ENCODE measurements at places on chromosomes 2 and 18.

DNA sequence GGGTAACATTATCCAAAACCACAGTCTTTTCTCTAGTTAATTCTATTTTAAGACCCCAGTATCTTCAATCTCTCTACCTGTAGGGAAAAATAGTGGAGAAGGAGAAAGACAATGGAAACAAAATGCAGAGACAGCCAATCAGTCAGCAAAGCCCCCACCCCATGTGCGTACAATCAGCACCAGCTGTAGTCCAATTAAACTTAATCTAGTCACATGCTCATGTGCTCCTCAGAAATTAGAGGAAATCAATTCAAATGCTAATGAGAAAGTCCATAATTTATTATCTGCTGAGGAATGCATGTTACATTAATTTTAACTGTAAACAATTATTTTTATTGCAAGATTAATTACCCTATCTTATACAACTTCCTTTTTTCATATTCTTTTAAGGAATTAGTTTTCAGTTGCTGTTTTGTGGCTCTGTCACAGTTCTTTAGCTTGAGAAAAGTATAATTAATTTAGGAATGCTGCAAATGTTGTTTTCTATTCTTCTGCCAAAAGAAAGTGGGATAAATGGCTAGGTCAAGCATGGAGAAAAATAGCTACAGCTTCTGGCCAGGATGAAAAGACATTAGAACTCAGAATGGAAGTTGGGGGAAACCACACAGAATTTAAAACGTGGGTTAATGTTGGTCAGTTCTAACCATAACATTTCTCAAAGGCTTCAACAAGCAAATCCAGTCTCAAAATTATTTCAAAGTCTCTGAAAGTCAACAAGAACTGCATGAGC, 232.4 kb upstream of the HNRNPA3 start:
- no peak overlapping the region for H3K4me3 ChIP-seq
- no peak overlapping the region for H3K27ac ChIP-seq
- no peaks in the 10 kb centered on the region for H3K4me1 ChIP-seq
- H3K36me3 ChIP-seq, result no peaks in the 10 kb centered on the region
- DNase-seq, result no peak

- DNase-seq, result no peak
- no peak overlapping the region for H3K4me3 ChIP-seq
- H3K27ac ChIP-seq, result no peak overlapping the region
- no peaks in the 10 kb centered on the region for H3K27me3 ChIP-seq
- no peaks in the 10 kb centered on the region for H3K4me1 ChIP-seq
Observed at GRCh38 chr18:11411048-11411447, 198.3 kb upstream of the SLC35G4 start.

GRCh38 chr2:28359222-28360057, 33.2 kb upstream of the FOSL2 start:
- peak overlapping the region; percentile 45 for H3K27ac ChIP-seq
- peaks cover 50% of the 10 kb centered on the region for H3K4me1 ChIP-seq
- H3K36me3 ChIP-seq, result no peaks in the 10 kb centered on the region
- peak; percentile 80 for DNase-seq
- H3K4me3 ChIP-seq, result peak overlapping the region; percentile 26

DNA sequence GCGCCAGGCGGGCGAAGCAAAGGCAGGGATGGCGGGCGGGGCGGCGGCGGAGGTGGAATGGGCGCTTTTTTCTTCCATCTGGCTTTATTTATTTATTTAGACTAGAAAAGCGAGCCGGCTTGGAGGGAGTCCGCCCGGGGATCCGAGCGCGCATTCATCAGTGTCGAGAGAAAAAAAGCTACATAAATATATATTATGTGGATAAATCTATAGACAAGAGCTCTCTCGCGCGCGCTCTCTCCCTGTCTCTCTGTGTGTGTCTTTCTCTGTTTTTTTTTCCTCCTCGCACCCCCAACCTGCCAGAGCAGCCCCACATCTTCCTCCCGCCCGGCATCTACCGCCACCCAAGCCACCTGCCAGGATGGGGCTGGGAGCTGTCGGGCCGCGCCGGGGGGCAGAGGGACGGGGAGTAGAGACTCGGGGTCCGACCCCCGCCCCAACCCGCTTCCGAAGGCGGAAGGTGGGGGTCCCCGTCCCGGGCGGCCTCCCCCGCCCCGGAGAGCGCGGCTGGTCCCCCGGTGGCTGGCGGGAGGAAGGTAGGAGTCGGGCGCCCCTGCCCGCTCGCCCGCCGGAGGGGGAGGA, 972 bp upstream of the CELF4 start:
- peaks cover 31% of the 10 kb centered on the region for H3K27me3 ChIP-seq
- no peaks in the 10 kb centered on the region for H3K36me3 ChIP-seq
- peaks cover 10% of the 10 kb centered on the region for H3K4me1 ChIP-seq
- peak overlapping the region; percentile 49 for H3K4me3 ChIP-seq
- DNase-seq, result no peak

DNA sequence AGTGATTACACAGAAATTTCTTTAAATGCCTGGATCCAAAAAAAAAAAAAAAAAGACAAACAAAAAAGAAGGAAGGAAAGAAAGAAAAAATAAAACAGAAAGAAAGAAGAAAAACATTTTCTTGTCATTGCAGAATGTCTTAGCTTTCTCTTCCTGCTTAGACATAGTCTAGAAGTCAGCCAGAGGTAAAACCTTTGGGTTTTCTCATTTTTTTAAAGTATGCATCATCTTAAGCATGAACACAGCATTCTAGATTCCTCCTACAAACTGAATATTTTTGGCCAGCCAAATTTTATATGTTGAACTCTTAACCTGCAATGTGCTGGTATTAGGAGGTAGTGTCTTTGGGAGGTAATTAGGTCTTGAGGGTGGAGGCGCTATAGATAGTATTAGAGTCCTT, 243.9 kb downstream of the TRIB2 start:
- no peak for DNase-seq
- no peaks in the 10 kb centered on the region for H3K36me3 ChIP-seq
- no peaks in the 10 kb centered on the region for H3K27me3 ChIP-seq

GRCh38 chr18:60162388-60162787, 210.2 kb downstream of the MC4R start:
- H3K36me3 ChIP-seq, result no peaks in the 10 kb centered on the region
- H3K4me3 ChIP-seq, result no peak overlapping the region
- H3K27ac ChIP-seq, result no peak overlapping the region
- DNase-seq, result no peak
- no peaks in the 10 kb centered on the region for H3K27me3 ChIP-seq

GRCh38 chr2:71922499-71923142, 225.0 kb downstream of the CYP26B1 start:
- no peak for DNase-seq
- H3K4me3 ChIP-seq, result no peak overlapping the region
- H3K27ac ChIP-seq, result no peak overlapping the region
- no peaks in the 10 kb centered on the region for H3K36me3 ChIP-seq
- H3K4me1 ChIP-seq, result no peaks in the 10 kb centered on the region

- no peak for DNase-seq
- no peak overlapping the region for H3K4me3 ChIP-seq
- H3K27me3 ChIP-seq, result no peaks in the 10 kb centered on the region
Observed at GRCh38 chr2:21267232-21267835, 143.6 kb downstream of the TDRD15 start.

- DNase-seq, result no peak
- H3K27ac ChIP-seq, result no peak overlapping the region
- no peak overlapping the region for H3K4me3 ChIP-seq
- H3K4me1 ChIP-seq, result no peaks in the 10 kb centered on the region
- H3K36me3 ChIP-seq, result peaks cover 16% of the 10 kb centered on the region
Observed at GRCh38 chr2:24702800-24703199, 90.4 kb downstream of the PTRHD1 start.

DNA sequence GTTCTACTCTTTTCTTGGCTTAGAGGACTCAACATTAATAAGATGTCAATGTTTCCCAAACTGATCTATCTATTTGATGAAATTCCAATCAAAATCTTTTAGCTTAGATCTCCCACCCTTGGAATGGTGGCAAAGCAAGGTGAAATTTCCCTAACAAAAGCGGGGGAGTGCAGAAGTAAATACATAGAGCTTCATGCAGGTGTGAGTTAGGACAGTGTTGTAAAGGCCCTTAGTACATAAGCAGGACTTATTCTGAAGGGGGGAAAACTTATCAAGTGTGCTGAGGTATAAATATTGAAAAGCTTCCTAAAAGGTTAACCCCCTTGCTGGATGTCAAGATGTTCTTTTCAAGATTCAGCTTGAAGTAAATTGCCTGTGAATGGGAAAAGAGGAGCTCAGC, 608.6 kb upstream of the CELF4 start:
- no peak for DNase-seq
- no peak overlapping the region for H3K4me3 ChIP-seq
- no peaks in the 10 kb centered on the region for H3K36me3 ChIP-seq
- no peak overlapping the region for H3K27ac ChIP-seq

DNA sequence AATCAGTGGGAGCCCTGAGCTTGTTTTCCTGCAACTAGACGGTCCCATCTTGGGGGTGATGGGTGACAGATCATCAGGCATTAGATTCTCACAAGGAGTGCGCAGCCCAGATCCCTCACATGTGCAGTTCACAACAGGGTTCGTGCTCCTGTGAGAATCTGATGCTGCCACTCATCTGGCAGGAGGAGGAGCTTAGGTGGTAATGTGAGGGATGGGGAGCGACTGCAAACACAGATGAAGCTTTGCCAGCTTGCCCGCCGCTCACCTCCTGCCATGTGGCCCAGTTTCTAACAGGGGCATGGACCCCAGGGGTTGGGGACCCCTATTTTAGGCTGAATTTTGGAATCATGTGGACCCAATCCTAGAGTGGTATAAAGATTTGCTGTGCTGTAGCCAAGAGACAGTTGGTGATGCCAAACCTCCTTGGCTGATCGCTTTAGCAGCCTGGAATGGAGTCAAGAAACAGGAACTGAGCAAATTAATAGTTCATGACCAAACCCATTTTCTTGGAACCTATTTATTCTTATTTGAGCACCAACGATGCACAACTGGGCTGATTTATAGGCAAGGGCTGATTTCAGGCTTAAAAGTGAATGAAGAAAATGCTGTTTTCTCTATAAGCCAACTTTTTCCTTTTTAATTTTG, 25.7 kb downstream of the LPIN1 start:
- H3K27ac ChIP-seq, result no peak overlapping the region
- H3K27me3 ChIP-seq, result no peaks in the 10 kb centered on the region
- H3K4me3 ChIP-seq, result no peak overlapping the region
- no peak for DNase-seq

- DNase-seq, result peak; percentile 66
- peaks cover 11% of the 10 kb centered on the region for H3K4me1 ChIP-seq
- no peaks in the 10 kb centered on the region for H3K27me3 ChIP-seq
- no peak overlapping the region for H3K27ac ChIP-seq
- H3K4me3 ChIP-seq, result no peak overlapping the region
Observed at GRCh38 chr18:23918395-23919032, 96.0 kb upstream of the TTC39C start.

DNA sequence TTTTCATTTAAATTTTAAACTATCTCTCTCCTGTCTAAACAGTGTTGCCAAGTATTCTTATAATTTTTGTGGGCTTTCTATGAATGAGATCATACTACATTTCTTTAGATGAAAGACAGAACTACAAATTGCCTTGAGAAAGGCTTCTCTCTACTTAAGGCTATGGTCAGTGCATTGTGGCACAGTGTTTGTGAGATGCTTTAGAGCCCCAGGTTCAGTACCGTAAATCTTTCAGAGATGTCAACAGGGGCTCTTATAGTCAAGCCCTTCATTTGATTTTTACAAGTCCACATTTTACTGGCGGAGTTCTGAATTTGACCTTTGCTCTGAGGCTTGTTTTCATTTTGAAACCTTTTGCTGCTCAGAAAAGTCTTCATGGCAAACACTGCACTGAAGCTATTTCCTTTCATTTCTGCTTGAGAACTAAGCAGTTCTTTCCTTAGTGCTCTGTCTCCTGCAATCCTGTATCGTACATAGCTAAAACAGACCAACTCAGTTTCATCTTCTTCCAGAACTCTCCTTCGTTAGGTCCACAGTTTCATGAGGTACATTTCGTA, 175.2 kb downstream of the NYAP2 start:
- H3K4me1 ChIP-seq, result no peaks in the 10 kb centered on the region
- H3K27ac ChIP-seq, result no peak overlapping the region
- DNase-seq, result no peak

- no peaks in the 10 kb centered on the region for H3K27me3 ChIP-seq
- H3K4me1 ChIP-seq, result no peaks in the 10 kb centered on the region
- no peaks in the 10 kb centered on the region for H3K36me3 ChIP-seq
- H3K4me3 ChIP-seq, result no peak overlapping the region
Observed at GRCh38 chr2:144354953-144355352, 165.0 kb downstream of the ZEB2 start.

GRCh38 chr2:201798252-201798913, 8.0 kb upstream of the CDK15 start:
- H3K4me1 ChIP-seq, result no peaks in the 10 kb centered on the region
- H3K4me3 ChIP-seq, result no peak overlapping the region
- peaks cover 4% of the 10 kb centered on the region for H3K27me3 ChIP-seq

DNA sequence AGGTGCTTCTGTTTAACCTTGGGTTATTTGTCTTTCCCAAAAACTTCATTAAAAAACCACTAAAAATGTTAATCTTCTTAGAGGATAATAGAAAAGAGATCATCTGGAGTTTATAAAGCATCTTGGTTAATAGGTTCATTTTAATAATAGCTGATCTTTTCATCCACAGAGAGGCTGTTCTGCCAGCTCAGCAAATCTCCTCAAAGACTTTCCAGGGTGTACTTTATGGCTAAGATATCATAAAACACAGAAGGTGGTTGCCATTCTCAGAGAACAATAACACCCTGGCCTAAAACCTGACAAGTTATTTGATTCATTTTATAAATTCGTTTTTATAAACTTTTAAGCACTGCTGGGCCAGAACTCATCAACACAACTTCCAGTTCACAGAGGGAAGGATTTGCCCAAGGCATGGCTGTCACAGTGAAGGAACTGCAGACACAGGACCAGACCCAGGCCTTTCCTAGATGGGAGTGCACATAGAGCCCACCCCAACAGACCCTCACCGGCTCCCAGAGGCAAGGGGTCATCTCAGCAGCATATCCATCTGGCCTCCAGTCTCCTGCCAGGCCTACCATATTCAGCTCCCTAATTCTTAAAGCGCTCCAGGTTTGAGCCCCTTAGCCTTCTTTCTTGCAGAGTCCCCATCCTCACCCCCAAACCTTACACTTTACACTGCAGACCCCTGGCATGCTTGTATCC, 203.4 kb upstream of the RAB6C start:
- no peaks in the 10 kb centered on the region for H3K4me1 ChIP-seq
- no peak overlapping the region for H3K27ac ChIP-seq
- no peaks in the 10 kb centered on the region for H3K36me3 ChIP-seq
- no peaks in the 10 kb centered on the region for H3K27me3 ChIP-seq

DNA sequence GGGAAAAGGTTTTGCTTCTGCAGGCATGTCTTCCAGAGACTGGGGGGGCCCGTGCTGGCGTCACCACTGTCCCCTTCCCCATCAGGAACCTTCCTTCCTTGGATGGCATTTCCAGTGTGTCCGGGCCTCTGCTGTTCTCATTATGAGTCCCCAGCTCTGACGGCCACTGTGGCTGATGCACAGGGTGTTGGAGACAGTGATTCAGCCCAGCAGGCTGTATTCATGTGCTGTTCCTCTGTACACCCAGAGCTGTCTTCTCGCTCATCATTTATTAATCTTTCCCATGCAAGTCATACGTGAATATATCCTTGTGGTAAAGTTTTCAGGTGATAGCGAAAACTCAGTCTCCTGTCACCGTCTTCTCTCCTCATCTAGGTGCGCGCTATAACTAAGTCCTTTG, 57.7 kb downstream of the ASAP2 start:
- no peaks in the 10 kb centered on the region for H3K27me3 ChIP-seq
- no peak overlapping the region for H3K4me3 ChIP-seq
- H3K36me3 ChIP-seq, result no peaks in the 10 kb centered on the region
- H3K4me1 ChIP-seq, result no peaks in the 10 kb centered on the region
- H3K27ac ChIP-seq, result no peak overlapping the region

- no peak for DNase-seq
- no peak overlapping the region for H3K27ac ChIP-seq
- no peaks in the 10 kb centered on the region for H3K27me3 ChIP-seq
- no peak overlapping the region for H3K4me3 ChIP-seq
- peaks cover 9% of the 10 kb centered on the region for H3K4me1 ChIP-seq
Observed at GRCh38 chr2:46547223-46548102, 68.1 kb downstream of the TMEM247 start.

Measured in effector memory CD4-positive, alpha-beta T cell (primary cell).